Right renal pelvis (tissue), 4 donors: ENCODE measurements at places on chromosomes 3 and 15. TPM values are rescaled to one million over a fixed set of nuclear protein-coding genes. Genes with fewer than 3 reads are reported as not detected.

The P2RY13 gene
- 1.9 TPM for polyA plus RNA-seq

The CCR8 gene
- polyA plus RNA-seq = not detected

DNA sequence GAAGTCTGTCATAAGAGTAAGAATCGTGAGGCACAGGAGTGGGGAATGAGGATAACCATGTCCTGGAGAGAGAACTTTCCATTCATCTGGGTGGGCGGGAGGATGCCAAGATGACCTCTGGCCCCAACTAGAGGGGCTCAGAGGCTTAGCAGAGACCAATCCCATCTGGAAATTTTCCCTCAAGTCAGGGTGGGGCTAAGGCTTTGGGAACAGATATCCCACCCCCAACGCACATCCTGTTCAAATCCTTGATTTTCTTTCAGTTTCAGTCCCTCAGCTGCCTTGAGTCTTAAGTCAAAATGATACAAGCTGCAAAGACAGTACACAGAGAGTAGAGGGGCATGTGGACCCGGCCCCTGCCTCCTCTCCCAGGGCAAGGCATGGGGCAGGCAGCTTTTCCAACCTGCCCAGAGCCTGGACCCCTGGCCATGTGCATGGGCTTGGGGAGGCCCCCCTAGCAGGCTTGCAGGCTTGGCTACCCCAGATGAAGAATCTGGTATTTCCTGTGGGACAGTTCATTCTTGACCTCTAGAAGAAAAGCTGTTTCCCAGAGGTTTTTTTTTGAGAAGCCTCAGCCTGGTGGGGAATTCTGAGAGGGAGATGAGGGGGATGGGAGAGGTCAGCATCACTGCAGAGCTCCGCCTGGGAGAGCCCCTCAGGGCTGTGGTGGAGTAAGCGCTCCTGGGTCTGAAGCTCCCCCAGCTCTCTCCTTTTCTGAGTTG is 109.7 kb upstream of the HACD2 start:
- DNase-seq = no peak

The CLEC3B gene
- polyA plus RNA-seq = 25.6 TPM

DNA sequence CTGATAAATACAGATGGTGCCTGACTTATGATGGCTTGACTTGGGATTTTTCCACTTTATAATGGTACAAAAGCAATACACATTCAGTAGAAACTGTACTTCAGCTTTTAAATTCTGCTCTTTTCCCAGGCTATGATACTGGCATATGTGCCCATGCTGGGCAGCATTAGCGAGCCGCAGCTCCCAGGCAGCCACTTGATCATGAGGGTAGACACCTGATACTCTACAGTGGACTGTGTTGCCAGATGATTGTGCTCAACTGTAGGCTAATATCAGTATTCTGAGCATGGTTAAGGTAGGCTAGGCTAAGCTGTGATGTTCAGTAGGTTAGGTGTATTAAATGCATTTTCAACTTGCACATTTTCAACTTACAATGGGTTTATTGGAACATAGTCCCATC is 17.7 kb upstream of the FEM1B start:
- DNase-seq = no peak

GRCh38 chr15:74506515-74506840 is 34.5 kb upstream of the ARID3B start:
- DNase-seq = no peak

DNA sequence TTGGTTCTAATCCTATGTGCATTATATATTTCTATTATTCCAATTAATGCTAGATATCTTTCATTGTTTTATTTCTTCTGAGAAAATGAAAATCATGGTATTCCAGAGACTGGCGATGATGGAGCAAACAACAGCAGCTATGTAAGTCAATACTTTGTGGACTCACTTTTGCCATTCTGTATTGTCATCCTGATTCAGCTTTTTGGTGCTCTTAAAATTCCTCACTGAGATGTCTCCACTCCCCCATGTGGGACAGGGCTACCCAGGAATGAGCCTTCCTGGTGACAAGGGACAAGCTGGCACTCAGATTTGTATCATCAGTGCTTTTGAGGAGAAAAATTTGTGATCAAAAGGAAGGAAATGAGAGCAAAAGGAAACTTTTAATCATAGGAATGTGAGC is 56.7 kb upstream of the XCR1 start:
- no peak for DNase-seq

- DNase-seq = no peak
Observed at GRCh38 chr3:162302983-162303624, 806.5 kb downstream of the OTOL1 start.

GRCh38 chr15:50055332-50055731 is 63.7 kb downstream of the ATP8B4 start:
- no peak for DNase-seq

- DNase-seq = no peak
Observed at GRCh38 chr15:55990998-55991397, 2.4 kb downstream of the NEDD4 start.

The AGBL1 gene
- 0.09 TPM for polyA plus RNA-seq

- DNase-seq = no peak
Observed at GRCh38 chr3:184680385-184681345, 31.2 kb downstream of the MAGEF1 start.

The ADAMTS9 gene
- 139 TPM for polyA plus RNA-seq

DNA sequence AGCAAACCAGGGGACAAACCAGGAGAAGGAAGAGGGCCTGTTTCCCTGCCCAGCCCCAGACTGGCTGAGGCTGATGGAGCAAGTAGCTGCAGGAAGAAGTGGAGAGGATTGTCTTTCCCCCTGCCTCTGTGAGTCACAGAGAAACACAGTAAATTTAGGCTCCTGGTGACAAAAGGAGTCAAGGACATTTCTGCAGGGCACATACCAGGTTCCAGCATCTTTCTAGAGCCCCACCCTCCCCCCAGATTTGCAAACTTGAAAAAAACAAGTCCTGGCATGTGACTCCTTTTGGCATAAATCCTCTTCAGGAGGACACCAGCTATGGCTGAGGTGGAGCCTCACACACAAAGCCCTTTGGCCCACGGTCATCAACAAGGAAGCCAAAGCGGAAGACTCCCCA is 17.8 kb downstream of the PLD1 start:
- no peak for DNase-seq

The SCN11A gene
- polyA plus RNA-seq = 0.90 TPM

The NOX5 gene
- 0.53 TPM for polyA plus RNA-seq

The GPR87 gene
- polyA plus RNA-seq = not detected

DNA sequence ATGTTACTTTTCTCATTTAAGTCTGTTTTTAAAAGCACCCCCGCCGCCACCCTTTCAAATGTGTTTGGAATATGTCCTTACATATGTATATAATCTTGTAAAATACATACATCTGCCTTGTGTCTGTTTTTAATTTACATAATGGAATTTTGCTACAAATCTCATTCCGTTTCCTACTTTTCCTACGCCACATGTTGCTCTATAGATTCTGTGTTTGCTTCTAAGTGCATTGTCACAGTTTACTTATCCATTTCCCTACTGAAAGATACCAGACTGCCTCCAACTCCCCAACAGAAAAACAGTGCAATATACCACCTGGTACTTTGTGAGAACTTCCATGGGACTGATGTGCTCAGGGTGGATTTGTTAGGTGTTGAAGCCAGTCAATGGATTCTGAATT is 70.2 kb downstream of the ABHD5 start:
- DNase-seq = no peak

DNA sequence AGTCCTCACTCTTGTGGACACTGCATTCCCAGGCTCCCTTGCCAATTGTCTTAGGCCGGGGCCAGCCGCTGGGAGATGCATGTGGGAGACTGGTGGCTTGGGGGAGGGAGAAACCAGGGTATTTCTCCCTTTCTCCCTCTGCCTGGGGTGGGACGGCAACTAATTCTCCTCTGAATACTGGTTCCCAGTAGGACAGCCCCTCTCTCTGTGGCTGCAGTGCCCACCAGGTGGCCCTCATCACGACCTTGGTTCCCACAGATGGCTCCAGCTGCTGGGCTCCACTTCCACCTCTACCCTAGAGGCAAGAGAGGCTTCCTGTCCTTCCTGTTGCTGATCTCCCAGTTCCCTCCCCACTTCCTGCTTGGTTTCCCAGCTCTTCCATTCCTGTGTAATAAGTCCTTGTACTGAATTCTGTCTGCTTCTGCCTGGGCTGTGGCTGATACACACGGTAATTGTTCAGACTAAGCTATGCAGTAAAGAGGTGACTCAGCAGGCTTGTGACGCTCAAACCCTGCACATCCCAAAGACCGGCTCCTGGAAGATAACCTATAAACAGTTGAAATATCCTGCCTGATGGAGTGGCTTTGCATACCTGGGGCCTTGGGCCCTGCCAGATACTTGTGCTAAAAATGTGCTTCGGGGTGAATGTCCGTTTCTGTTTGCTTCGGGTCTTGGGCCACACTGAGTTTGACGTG is 20.4 kb upstream of the COPG1 start:
- DNase-seq = no peak

- no peak for DNase-seq
Observed at GRCh38 chr3:76065964-76066363, 280.6 kb upstream of the ZNF717 start.

- no peak for DNase-seq
Observed at GRCh38 chr3:37116998-37117397, 57.4 kb downstream of the LRRFIP2 start.

DNA sequence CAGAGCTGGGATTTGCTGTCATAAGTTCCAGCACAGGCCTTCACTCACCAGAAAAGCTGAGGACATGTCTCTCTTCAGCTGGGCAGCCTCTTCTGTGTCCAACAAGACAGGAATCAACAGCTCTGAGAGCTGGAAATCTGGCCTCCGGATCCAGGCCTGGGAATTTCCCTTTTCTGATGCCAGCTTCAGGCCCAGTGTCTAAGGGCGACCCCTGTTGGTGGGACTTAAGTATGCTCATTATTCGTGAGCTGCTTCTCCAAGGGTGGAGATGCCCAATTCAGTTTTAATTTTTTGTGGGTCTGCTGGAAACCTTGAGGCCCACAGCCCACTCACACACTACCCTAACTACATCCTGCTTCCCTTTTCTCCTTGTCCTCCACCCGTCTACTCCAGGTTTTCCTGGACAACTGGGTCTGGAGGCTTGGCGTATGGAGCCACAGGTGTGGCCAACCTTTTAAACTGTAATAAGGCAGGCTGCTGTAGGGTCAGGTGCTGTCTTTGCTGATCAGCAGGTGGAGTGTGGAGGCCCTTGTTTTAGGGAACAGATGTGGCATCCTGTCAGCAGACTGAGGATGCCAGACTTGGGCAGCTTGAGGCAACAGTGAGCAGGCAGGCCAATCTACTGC is 2.6 kb upstream of the CEMIP start:
- no peak for DNase-seq
